ENCODE measurements at places on chromosomes 16 and 17.

DNA sequence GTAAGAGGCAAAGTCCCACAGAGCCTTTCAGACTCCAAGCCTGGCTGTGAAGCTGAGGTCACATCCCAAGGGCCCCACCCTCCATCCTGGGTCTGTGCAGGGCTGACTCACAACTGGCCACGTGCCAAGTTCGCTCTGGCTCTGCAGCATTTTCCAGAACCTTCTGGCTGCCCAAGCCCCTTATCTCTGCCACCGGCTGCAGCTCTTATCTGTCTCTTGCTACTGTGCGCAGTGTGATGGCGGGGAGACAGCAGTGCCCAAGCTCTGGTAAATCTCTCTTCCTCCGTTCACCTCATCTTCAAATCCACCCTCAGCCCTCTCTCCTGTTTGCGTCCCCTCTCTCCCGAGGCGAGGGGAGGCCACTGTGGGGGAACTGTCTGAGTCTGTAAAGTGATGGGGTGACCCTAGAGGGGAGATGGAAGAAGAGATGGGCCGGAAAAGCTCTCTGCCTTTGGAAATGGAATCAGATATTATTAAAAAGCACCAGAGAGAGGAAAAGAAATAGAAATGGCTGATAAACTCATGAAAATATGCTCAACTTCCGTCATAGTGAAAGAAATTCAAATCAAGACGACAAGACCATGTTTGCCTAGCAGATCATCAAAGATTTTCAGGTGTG lies 162.7 kb upstream of the CDC42EP4 start:
- DNase-seq: no peak

- DNase-seq: no peak
These were observed 19.0 kb downstream of the CAMKK1 start for GRCh38 chr17:3873862-3874261.

- DNase-seq: no peak
These were observed 7.8 kb upstream of the SSTR2 start for GRCh38 chr17:73156887-73157520.

- DNase-seq: no peak
These were observed 492.2 kb downstream of the KCNJ2 start for GRCh38 chr17:70661342-70662222.

DNA sequence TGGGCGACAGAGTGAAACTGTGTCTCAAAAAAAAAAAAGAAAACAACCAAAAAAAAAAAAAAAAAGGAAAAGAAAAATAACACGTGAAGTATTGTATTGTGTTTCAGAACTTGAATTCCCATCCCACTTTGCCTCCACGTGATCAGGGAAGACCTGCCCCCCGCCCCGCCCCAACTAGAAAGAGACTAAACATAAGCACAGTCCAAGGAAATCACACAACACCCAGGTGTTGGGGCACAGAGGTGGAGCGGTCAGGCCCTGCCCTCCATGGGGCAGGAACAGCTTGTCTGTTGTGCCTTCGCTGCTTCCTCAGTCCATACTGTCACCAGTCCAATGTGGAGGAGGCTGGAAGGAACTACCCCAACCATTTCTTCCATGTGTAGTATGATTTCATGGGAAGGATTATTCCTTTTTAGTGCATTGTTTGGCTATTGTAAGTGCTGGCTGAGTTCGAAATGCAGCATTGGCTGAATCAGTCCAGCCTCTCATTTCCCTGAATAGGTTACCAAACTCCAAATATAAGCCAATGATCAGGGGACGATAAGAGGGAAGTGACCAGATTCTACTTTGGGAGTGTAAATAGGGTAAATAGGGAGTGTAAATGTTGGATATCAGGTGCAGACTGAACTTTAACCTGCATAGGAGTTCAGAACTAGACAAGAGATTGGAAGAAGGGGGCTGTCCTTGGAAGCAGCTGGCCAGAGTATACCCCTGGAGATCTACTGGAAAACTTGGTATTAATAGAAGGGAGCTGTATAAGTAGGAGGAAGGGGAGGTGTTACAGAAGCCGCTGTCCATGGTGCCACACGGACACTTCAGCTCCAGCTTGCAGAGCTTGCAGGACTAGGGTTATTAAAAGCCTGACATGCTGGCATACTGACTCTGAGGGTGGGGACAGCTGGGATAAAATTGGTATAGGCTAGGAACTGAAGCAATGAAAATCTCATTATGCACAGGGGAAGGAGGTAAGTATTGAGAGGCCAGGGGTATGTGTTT lies 50.7 kb downstream of the TANGO6 start:
- DNase-seq: no peak

- DNase-seq: no peak
These were observed at the start of gene KRTAP16-1 for GRCh38 chr17:41308918-41309359. KRTAP16-1 (minus strand) TSS chr17:41309309; CDS start chr17:41309253, 56 bp downstream.

All from SJSA1 (cell line).